ENCODE measurements at places on chromosomes 7 and 10. TPM values are rescaled to one million over a fixed set of nuclear protein-coding genes. Genes with fewer than 3 reads are reported as not detected.

DNA sequence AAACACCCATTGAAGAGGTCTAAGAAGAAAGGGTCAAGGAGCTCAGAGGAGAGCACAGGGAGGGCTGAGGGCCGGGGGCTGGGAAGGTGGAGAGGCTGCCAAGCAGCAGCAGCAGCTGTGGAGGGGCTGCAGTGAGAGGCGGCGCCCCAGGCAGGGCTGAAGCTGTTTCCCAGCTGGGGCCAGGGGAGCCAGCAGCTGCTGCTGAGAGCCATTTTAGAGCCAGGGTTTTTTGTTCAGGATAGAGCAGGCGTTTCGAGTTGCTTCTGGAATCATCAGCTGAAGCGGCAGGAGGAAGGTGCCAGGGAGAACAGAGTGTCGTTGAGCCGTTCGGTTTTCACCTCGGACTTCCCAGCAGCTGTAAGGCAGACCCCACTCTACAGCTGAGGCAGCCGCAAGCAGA, 62.7 kb downstream of the LANCL2 start:
- DNase-seq: no peak

- no peak for DNase-seq
These were observed 217.7 kb upstream of the AOAH start for GRCh38 chr7:36942025-36942424.

GRCh38 chr7:75039166-75039565, 34.4 kb downstream of the RCC1L start:
- DNase-seq: no peak

GRCh38 chr7:97506728-97507127, 225.2 kb upstream of the TAC1 start:
- DNase-seq: no peak

- no peak for DNase-seq
These were observed 131.5 kb downstream of the ANLN start for GRCh38 chr7:36521133-36521532.

GRCh38 chr7:96416116-96416515, 94.2 kb upstream of the SLC25A13 start:
- no peak for DNase-seq

- DNase-seq: no peak
These were observed 1.7 kb downstream of the GPR158 start for GRCh38 chr10:25176421-25176968.

- DNase-seq: no peak
These were observed 26.3 kb downstream of the FIGNL1 start for GRCh38 chr7:50423860-50424259.

DNA sequence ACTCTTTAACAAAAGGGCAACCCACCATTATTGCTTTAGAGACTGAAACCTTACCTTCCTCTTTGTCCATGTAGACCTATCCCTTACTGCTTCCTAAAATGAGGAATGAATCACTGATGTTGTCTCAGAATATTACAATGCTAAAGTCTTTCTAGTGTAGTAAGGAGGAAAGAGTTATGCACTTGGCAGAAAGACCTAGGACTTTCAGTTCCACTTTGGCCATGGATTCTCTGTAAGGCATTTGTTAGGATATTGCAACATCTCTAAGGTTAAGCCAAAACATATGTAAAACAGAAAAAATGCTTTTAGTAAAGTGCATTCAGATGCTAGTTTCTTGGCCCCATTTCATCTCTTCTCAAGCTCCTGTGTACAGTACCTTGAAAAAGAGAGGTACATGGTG, 230.9 kb downstream of the PARD3 start:
- no peak for DNase-seq

DNA sequence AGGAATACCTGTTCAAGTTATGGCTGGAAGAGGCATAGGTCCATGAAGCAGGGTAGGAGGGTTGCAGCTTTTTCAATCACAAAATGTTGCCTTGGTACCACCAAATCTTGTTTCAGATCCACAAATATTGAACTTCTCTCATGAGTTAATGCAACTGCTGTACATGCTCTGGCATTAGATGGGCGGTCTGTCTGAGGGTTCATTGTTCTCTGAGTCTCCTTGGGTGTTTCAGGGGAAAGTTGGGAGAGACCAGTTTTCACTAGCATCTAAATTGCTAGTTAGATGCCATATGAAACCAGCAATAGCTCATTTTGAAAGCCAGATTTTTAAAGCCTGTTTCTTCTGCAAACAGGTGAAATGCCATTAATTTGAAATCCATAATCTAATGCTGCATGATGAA, 27.8 kb upstream of the ELMO1 start:
- DNase-seq: no peak

- no peak for DNase-seq
These were observed 11.6 kb upstream of the SVIL start for GRCh38 chr10:29646238-29646902.

- no peak for DNase-seq
These were observed 26.4 kb upstream of the KNDC1 start for GRCh38 chr10:133133471-133134231.

DNA sequence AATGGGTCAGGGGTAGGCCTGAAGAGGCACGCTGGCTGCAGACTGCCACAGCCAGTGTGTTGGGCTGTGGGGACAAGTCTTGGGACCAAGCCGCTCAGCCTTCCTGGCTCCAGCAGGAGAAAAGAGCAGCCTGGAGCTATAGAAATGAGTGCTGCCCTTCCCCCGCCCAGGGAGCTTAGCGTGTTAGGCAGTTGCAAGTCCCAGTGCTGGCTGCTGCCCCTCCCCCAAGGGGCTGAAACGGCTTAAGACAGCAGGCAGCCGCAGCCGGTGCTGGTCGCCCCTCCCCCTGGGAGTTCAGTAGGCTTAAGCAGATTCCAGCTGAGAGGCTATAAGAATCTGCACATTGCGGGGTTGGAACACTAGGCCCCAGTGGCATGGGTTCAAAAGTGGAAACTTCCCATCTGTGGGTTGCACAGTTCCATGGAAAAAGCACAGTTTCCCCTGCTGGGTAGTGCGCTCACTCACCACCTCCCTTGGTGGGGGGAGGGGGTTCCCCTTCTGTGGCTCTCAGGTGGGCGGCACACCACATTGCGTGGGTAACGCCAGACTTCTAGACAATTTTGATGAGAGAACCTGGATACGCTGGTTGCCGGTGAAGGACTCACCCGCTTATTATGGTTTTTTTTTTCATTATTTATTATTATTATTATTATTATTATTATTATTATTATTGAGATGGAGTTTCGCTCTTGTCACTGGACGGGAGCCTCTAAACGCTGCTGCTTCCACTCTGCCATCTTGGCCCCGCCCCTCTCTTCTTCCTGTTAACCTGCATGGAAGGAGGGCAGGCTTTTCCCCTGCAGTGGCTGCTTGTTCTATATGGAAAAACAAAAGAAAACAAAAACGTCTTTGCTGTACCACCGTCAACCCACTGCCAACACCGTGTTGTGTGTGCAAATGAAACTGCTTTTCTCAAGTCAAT, 151.1 kb downstream of the CXCL12 start:
- peak; percentile 34 for DNase-seq

- no peak for DNase-seq
These were observed 17.2 kb downstream of the AKAP9 start for GRCh38 chr7:91957823-91958222.

DNA sequence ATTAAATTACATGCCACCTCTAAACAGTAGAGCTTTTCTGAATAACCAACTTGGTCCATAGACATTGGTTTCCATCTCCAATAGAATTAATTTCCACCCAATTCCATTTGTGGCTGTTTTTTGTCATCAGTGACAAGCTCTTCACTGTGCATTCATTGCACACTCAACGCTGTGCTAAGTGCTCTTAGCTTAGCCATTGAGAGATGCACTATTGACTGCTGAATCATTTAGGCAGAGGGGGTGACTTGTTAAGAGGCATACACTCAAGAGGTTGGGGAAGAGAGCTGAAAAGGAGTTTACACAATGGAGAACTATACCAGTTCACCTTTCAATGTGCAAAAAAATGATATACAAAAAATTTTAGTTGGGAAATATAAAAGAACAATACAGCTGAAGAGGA, 31.9 kb upstream of the CBLL1 start:
- DNase-seq: peak; percentile 62

DNA sequence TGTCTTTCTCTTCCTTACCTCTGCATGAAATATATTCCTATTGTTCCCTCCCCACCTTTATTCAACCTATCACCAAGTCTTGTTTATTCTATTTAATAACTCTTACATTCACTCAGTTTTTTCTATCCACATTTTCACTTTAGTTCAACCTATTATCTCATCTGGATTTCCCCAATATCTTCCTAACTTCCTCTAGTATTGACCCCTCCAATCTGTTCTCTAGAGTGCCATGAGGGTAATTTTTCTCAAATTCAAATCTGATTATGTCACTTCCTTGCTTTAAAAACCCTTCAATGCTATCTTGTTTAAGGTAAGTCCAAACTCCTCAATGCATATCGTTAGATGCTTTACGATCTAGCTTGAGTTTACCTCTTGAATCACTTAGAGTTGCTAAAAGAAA, 86.5 kb downstream of the SDHAF3 start:
- no peak for DNase-seq

DNA sequence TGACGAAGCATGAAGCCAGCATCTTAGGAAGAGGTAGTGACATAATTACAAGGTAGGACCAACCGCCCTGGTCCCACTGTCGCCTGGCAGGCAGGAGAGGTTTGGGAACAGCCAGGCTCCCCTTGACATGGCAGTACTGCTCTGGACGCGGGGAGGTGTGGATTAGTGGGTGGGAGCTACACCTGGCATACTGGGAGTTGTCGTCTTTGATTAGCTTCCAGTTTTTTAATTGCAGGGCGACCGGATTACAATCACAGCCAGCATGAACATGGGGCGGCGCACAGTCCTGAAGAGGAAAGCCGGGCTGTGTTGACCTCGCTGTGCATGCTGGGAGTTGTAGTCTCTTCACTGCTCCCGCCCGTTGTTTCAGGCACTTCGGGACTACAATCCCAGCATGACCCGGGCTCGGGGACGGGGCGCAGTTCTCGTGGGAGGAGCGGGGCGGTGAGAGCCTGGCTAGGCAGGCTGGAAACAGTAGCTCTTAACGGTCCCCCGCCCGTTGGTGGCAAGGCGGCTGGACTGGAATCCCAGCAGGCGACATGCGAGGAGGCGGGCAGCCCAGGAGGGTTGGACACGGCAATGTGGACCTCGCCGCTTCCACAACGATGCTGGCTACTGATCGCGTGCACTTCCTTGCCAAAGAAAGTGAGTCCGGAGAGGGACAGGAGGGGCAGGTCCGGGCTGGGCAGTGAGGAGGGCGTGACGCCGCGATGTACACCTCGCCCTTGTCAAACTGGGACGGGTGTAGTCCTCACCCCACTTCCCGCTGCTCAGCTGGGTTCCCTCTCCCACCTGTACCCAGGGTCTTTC, 98.0 kb upstream of the ZNF722 start:
- peak; percentile 97 for DNase-seq

- no peak for DNase-seq
These were observed 334.4 kb downstream of the SUGCT start for GRCh38 chr7:40468891-40469864.

GRCh38 chr10:74424565-74424964, 273.5 kb downstream of the ADK start:
- DNase-seq: no peak

- no peak for DNase-seq
These were observed 6.8 kb downstream of the STRA8 start for GRCh38 chr7:135240441-135240840.

DNA sequence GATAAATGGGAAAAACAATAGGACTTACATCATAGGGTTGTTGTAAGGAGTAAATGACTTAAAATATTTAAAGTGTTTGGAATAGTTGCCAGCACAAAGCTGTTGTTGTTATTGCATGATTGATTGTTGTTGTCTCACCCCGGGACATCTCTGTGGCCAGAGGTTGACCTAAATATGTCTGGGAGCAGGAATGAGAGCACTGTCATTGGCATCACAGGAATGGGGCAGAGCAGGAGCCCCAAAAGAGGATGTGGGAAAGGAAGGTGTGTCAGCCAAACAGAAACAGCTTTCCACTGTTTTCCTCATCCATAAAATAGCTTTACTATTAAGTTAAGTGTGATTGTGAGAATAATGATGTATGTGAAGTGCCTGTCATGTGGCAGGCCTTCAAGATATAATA, 121.6 kb downstream of the TMEM168 start:
- no peak for DNase-seq

DNA sequence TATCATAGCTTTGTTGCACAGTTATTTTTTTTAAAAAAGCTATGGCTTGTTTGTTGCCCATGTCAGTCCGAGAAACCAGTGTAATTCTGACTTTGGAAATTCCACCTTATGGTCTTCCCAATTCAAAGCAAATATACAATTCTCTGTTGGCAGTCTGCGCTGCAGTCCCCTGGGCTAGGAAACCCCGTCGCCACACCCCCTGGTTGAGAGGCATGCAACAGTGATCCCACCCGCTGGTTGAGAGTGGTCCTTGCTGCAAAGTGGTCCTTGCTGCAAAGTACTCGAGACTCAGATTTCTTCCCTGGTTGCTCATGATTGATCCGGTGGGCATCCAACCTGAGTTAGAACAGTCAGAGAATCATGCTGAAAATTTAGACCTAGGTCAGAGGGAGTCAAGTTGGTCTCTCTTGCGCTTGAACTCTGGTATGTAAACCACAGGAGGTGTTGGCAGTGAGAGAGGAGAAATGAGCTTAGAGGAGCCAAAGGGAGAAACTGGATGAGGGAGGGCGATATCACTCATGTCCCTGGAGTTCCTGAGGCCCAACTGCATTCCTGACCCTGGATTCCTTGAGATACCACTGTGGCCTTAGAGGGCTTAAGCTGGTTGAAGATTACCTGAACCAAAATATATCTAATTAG, 45.0 kb upstream of the STK17A start:
- no peak for DNase-seq

DNA sequence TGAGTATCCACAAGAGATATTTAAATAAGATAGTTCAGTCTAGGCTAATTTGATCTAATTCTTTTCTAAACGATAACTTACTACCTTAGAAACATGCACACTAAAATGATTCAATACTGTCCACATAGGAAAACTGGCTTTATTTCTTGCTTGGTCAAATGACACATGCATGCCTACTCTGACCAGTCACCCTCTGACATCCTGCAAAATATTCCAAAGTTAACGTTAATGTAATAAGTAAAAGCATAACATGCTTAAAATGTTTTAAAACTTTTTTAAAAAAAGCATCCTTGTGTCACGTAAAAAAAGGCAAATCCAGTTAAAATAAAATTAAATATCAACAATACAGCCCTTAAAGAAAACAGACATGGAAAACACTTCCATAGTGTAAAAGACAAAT, 70.2 kb downstream of the UBE2H start:
- no peak for DNase-seq

The CALML5 gene
- total RNA-seq: not detected

The KCNIP2 gene
- total RNA-seq: 1.3 TPM

The MKI67 gene
- 1.9 TPM for total RNA-seq

The PKD2L1 gene
- total RNA-seq: not detected

The MACROH2A2 gene
- total RNA-seq: 19.2 TPM

The CROT gene
- 66.8 TPM for total RNA-seq

The SDK1 gene
- 1.7 TPM for total RNA-seq

The NEUROD6 gene
- total RNA-seq: not detected

The SFTPA1 gene
- not detected for total RNA-seq

The ODAD2 gene
- 0.50 TPM for total RNA-seq
